ENCODE measurements at places on chromosomes 16 and 17.

- DNase-seq, result no peak
Observed at GRCh38 chr17:32746698-32747097, 130.2 kb downstream of the MYO1D start.

DNA sequence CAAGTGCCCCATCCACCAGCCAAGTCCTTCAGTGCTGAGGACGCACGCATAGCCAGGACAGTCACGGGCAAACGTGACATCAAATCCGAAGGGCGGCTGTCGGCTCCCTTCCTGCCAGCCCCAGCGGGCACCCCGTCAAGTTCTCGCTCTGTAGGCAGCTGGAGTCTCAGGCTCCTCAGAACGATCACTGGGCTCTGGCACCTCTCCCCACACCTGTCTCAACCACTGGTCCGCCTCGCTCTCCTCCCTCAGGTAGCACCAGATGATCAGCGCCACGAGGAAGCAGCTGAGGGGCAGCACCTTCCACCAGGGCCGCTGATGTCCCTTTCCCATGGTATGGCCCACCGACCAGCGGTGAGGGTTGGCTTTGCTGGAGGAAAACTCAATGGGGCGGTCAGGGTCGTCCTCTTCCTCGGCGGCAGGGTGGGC, 422 bp downstream of the UQCC4 start:
- DNase-seq, result no peak

- no peak for DNase-seq
Observed at GRCh38 chr17:80146121-80147034, 550 bp downstream of the EIF4A3 start.

- no peak for DNase-seq
Observed at GRCh38 chr16:68826652-68827051, 16.7 kb upstream of the TANGO6 start.

DNA sequence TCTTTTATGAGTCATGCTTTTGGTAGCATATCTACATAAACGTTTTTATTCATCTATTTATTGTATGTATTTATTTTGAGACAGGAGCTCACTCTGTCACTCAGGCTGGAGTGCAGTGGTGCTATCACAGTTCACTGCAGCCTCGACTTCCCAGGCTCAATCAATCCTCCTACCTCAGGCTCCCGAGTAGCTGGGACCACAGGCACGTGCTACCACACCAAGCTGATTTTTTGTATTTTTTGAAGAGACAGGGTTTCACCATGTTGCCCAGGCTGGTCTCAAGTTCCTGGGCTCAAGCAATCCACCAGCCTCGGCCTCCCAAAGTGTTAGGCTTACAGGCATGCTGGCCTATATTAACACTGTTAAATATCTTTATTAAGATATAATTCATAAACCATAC, 20.4 kb upstream of the IL4R start:
- DNase-seq, result no peak

DNA sequence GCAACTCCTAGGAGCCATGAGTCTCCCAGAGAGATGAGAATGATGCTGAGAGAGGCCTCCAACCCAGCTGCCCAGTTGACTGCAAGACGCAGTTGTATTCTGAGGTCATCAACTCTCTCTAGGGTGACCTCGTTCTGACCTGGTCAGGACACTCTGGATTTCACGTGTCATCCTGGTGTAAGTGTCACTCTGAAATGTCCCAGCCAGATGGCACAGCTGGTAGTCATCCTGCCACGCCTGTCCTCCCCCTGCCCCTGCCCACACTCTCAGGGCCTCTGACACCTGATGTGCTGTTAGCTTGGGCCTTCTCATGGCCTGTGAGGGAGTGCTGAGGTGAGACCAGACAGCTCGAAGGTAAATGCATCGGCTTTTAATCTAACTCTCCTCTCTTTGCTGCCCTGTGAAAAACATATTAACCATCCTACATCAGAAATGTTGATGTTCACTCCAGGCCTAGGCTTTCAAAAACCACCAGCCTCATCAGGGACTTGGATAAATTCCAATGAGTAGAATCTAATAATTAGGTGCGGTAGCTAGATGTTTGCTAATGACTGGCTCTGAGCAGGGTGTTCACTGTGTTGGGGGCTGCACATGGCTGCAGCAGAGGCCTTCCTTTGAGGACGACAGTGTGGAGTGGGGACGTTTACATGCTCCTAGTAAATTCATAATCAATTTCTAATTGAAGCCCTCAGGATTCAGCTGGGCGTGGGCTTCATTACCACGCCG, 13.8 kb downstream of the MLYCD start:
- DNase-seq, result no peak

GRCh38 chr17:382644-383533, 30.3 kb upstream of the RPH3AL start:
- no peak for DNase-seq

GRCh38 chr17:21512307-21513011, 136.3 kb downstream of the KCNJ12 start:
- no peak for DNase-seq

GRCh38 chr16:77211880-77212740, 12.9 kb downstream of the SYCE1L start:
- no peak for DNase-seq

GRCh38 chr17:74304184-74304583, 21.8 kb upstream of the KIF19 start:
- no peak for DNase-seq

DNA sequence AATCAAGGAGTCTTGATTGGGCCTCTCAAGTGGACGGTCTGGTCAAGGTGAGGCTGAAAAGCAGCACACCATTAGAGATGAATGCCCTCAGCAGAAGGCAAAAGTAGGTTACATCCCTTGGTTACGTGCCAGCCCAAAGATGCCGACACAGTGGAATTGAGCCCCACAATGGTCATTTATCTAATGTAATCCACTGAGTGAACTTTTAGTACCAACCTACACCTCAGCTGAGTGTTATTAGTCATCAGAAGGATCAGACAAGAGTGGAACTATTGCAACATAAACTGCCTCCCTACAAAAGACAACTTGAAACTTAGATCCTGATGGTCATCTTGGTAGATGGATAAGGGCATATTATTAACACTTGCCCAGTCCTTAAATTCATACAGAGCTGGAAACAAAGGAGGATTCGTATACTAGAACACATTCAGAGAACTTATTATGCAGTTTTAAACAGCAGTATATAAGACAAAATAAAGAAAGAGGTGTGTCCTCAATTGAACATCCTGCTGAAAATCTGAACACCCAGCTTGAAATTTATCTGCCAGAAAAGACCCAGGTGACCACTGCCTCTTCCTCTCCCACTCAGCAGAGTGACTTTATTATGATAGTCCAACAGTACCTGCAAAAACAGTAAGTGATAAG, 2.8 kb downstream of the DCUN1D3 start:
- DNase-seq, result no peak

DNA sequence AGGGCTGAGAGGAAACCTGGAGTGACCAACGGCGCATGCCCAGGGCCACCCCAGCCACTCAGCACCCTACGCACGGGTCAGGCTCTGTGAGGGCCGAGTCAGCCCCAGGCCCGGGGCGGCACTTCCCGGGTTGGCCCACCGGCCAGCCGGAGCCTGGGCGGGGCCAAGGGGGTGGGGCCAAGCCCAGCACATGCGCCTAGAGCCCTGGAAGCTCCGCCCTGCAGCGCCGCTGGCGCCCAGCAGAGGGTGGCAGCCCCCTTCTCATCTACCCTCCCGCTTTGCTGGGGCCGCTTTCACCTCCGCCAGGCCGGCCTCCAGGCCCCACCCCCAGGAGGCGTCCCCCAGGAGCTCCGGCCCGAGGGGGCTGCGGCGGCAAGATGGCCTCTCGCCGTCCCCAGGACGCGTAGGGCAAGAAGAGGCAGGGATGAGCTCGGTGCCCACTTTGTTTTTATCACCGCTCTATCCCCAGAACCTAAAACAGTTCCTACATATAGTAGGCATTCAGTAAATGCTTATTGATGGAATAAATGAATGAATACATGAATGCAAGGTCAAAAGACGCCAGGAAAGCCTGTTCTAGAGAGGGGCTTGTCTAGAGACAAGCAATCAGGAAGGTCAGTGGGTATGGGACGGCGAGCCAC, 31.3 kb downstream of the MYO18A start:
- peak; percentile 77 for DNase-seq

- DNase-seq, result no peak
Observed at GRCh38 chr16:88287219-88287618, 95.5 kb upstream of the ZNF469 start.

DNA sequence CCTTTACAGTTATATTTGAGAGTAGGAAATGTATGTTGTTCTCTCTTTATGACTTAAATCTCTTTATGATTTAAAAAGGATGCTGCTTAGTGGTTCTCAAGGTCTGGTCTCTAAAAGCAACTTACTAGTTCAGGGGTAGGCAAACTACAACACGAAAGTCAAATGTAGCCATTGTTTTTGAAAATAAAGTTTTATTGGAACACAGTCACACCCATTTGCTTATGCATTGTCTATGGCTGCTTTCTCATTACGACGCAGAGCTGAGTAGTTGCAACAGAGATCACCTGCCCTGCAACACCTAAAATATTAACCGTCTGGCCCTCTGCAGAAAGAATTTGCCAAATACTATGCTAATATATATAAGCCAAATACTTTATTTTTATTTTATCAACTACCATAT, 58.2 kb downstream of the HELZ start:
- no peak for DNase-seq

GRCh38 chr17:31903401-31903800, 1.9 kb upstream of the UTP6 start:
- no peak for DNase-seq

DNA sequence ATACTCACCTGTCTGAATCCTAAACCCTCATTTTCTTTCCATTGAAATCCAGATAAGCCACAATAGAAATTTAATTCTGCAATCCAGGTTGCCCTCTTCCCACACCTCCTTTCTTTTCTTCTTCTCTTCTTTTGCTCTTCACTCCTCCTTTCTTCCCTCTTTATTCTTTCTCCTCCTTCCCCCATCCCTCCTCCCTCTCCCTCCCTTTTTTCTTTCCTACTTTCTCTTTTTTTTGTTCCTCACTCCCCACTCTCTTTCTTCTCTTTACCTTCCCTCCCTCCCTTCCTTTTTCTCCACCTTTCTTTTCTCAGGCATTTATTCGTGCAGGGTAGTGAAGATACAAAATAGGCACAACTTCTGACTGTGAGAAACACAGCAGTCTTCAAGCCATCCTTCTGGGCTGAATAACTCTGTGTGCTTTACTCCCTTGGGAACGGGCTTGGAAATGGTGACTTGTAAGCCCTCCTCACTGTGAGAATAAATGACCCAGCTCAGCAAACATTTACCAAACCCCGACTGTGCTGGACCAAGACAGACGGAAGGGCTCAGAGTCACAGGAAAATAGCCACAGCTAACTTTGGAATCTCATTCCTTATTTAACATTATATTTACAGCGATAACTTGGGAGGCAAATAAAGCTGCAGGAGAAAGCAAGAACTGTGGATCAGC, 140.8 kb downstream of the HAPSTR1 start:
- no peak for DNase-seq

- DNase-seq, result no peak
Observed at GRCh38 chr16:31105677-31106213, 2.4 kb upstream of the BCKDK start.

DNA sequence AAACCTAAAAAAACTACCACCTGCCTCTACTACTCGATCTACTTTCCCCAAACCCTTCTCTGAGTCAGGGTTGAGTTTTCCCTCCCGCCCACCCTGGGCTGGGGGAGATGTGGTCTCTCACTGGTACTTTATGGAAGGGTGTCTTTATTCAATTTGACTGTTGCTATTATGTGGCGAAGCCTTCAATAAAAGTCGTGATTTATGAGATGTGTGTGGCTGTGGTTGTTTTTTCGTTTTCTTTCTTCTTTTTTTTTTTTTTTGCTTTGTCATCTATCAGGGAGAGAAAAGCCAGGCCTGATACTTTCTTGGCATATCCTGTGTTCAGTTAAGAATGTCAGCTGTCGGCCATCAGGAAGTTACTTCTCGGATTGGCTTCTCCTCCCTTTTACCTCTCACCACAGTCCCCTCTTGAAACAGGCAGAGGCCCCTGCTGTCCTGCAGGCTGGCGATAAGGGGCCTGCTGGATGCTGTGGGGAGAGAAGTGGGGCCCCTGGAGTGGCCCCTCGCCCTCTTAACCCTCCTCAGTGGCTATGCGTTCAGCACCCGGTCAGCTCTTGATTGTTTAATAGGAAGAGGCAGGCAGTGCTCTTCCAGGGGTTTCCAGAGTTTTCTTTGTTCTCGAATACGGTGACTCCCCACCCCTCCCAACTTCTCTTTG, 123.0 kb downstream of the MSI2 start:
- DNase-seq, result no peak

DNA sequence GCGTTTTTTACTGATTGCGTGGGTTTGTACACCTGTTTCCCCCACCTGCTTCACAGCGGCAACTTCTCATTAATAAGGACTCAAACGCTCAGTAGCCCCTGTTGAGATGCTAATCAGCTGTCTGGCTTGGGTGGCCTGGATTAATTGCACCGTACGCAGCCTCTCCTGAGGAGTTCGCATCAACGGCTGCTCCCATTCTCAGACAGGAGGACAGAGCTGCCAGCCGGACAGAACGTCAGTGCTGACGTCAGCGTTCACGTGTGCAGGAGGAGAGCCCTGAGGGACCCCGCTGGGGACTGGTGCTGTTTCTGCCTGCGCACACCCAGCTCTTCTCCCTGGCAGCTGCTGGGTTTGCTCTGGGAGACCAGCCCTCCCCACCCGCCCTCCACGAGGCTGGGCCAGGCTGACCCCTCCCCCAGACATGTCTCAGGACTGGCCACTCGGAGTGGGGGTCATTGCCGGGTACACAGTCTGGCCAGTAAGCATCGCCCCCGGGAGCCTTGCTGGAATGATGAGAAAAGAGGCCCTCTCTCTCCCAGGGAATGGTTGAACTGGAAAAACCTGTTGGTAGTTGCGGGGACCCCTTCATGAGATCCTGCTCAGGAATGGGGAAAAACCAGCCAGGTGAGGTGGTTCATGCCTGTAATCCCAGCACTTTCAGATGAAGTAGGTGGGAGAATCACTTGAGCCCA, 5.7 kb upstream of the BANP start:
- DNase-seq, result no peak

GRCh38 chr17:66021757-66022156, 170.2 kb downstream of the CEP112 start:
- no peak for DNase-seq

GRCh38 chr17:41966463-41967140, at the start of gene CNP:
TSS of gene CNP (plus strand) at chr17:41966795. CDS start at chr17:41966885, 90 bp downstream.
- peak; percentile 55 for DNase-seq

GRCh38 chr17:61157246-61157886, 242.3 kb upstream of the TBX2 start:
- DNase-seq, result no peak

DNA sequence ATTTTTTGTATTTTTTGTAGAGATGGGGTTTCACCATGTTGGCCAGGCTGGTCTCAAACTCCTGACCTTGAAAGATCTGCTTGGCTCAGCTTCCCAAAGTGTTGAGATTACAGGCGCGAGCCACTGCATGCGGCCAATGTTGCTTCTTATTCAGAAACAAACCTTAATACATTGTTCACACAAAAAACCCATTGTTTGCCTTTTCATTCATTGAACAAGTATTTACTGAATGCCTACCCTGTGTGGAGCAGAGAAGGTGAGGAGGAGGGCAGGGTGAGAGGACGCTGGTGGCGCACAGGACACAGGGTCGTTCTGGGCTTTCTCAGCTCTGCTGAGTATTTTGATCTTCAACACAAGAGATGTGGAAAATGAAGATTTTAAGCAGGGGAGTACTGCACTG, 8.0 kb upstream of the KRT23 start:
- no peak for DNase-seq

All from GM12864 (cell line).